ENCODE measurements at places on chromosomes 1 and 21. TPM values are rescaled to one million over a fixed set of nuclear protein-coding genes. Genes with fewer than 3 reads are reported as not detected.

The C1orf94 gene
- total RNA-seq = not detected

The DNM3 gene
- total RNA-seq = 0.64 TPM

The CNR2 gene
- 0.20 TPM for total RNA-seq

- no peaks in the 10 kb centered on the region for H3K4me1 ChIP-seq
- H3K4me3 ChIP-seq = no peak overlapping the region
- no peaks in the 10 kb centered on the region for H3K36me3 ChIP-seq
- H3K27ac ChIP-seq = no peak overlapping the region
These were observed 41.8 kb downstream of the ITSN1 start for GRCh38 chr21:33684068-33684467.

DNA sequence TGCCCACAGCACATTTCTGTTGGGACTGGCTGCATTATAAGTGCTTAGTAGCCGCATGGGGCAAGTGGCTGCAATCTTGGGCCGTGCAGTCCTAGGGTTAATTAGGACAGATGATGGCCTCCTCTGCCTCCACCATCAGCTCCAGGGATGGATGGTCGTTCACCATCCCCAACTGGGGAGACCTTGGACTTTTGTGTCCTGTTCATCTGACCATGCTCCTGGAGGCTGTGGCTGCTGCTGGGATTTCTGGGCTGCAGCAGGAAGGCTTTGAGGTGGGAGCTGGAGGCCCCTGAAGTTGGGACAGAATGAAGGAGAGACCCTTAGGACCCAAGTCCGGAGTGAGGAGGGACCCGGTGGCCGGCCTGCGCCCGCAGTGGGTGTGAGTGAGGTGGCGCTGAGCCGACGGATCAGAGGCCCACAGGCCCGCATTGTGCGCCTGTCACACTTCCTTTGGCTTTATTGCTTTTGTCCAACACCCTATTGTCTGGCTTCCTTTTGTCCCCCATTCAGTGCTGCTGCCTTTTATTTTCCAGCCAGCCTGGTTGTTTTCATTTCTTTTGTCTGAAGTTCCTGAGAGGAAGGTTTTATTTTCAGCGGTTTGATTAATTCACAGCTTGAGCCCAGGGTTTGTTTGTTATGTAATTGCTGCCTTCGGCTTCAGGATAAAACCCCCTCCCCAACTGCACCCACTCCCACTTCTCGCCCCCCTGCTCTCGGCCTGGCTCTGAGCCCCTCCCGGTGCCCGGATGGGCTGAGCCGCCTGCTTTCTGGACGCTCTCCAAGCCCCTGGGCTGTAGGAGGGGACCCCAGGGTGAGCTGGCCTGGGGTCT lies 35.6 kb downstream of the SOX13 start:
- H3K27ac ChIP-seq = no peak overlapping the region
- peaks cover 22% of the 10 kb centered on the region for H3K4me1 ChIP-seq
- H3K27me3 ChIP-seq = no peaks in the 10 kb centered on the region
- DNase-seq = no peak
- no peak overlapping the region for H3K4me3 ChIP-seq

DNA sequence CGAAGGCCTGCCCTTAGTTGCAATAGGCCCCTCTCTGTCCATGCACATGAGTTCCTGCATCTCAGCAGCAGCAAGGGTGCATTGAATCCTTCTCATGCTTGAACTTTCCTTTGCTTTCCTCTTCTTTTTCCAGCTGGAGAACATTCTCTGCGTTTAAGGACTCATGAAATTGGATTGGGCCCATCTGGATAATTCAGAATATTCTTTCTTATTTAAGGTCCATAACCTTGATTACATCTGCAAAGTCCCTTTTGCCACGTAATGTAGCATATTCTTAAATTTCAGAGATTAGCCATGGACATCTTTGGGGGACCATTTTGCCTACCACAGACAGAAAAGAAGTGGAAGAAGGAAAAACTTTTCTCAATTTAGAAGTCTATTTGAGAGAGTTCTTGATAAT lies 159.7 kb upstream of the C21orf91 start:
- no peak for DNase-seq
- H3K36me3 ChIP-seq = no peaks in the 10 kb centered on the region
- H3K4me1 ChIP-seq = no peaks in the 10 kb centered on the region
- H3K27me3 ChIP-seq = no peaks in the 10 kb centered on the region
- no peak overlapping the region for H3K4me3 ChIP-seq

GRCh38 chr21:28788030-28788429 lies 204.6 kb downstream of the LTN1 start:
- no peak for DNase-seq
- H3K36me3 ChIP-seq = no peaks in the 10 kb centered on the region
- H3K4me3 ChIP-seq = no peak overlapping the region
- no peaks in the 10 kb centered on the region for H3K4me1 ChIP-seq
- no peaks in the 10 kb centered on the region for H3K27me3 ChIP-seq

DNA sequence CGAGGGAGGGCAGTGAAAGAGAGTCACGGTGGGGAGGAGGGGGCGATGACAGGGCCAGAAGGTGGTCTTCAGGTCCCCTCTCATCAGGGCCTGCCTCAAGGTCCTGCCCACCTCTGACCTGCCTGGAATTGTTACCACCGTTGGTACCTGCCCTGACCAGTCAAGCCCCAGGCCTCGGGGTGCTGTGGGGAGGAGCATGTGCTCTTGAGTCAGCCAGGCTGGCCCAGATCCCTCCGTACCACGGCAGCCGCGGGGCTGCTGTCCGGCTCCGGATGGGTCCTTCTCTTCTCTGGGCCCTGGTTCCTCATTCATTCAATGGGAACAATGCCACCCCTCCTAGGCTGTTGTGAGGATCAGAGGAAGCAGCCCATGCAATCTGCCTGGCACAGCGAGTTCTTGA lies 22.0 kb downstream of the SERINC2 start:
- no peaks in the 10 kb centered on the region for H3K36me3 ChIP-seq
- DNase-seq = no peak
- H3K4me3 ChIP-seq = no peak overlapping the region
- no peaks in the 10 kb centered on the region for H3K27me3 ChIP-seq
- no peaks in the 10 kb centered on the region for H3K4me1 ChIP-seq

GRCh38 chr1:19091196-19091953 lies 118.7 kb downstream of the UBR4 start:
- no peaks in the 10 kb centered on the region for H3K27me3 ChIP-seq
- no peak for DNase-seq
- no peak overlapping the region for H3K4me3 ChIP-seq
- H3K36me3 ChIP-seq = peaks cover 94% of the 10 kb centered on the region
- no peak overlapping the region for H3K27ac ChIP-seq
- H3K4me1 ChIP-seq = no peaks in the 10 kb centered on the region

DNA sequence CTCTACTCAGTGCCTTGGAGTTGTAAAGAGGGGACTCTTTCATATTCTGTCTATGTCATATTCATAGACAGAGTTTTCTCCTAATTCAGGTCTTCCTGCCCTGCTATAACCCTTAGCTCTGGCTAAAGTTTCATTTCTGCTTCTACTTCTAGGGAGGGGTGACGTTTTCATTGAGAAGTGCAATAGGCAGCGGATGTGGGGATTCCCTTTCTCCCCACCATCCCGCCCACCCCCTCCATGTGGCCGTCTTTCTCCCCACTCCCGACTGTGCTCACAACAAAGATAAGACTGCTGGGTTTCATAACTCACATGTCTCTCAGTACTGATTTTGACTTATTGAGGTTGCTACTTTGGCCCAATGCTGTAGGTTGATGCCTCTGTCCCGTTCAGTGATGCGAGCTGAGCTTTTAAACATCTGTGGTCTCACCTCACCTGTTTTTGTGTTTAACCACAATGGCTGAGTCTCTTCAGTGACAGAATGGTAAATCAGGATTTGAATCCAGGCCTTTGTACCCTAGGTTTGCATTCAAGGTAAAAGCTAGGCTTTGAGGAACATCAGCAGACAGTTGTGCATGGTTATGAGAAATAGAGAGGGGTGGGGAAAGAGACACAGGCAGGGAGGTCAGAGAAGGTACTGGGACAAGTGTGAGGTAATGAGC lies 7.8 kb upstream of the KIF14 start:
- H3K27ac ChIP-seq = no peak overlapping the region
- no peak overlapping the region for H3K4me3 ChIP-seq
- H3K4me1 ChIP-seq = peaks cover 15% of the 10 kb centered on the region
- DNase-seq = peak; percentile 11

GRCh38 chr21:27564684-27565301 lies 597.9 kb upstream of the ADAMTS5 start:
- H3K4me3 ChIP-seq = no peak overlapping the region
- no peaks in the 10 kb centered on the region for H3K36me3 ChIP-seq
- H3K27me3 ChIP-seq = no peaks in the 10 kb centered on the region
- no peaks in the 10 kb centered on the region for H3K4me1 ChIP-seq
- DNase-seq = no peak

DNA sequence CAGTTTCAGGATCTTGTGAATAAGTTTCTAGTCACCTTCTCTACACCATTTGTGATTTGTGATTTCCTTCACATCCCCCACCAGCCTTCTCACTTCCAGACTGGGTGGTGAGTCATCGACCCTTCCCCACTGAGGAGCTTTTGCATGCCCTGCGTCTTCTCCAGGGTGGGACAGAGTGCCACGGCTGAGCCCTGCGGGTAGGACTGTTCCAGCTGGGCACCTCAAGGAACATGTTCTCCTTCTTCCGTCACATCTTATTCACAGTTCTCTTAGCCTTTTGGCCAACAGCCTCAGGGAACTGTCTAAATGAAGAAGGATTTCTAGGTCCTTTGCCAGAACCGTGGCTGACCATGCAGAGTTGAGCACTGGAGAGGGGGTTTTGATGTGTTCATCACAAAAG lies 116.5 kb downstream of the TMEM53 start:
- H3K4me1 ChIP-seq = no peaks in the 10 kb centered on the region
- no peaks in the 10 kb centered on the region for H3K36me3 ChIP-seq
- no peak overlapping the region for H3K27ac ChIP-seq
- H3K27me3 ChIP-seq = no peaks in the 10 kb centered on the region

- H3K36me3 ChIP-seq = no peaks in the 10 kb centered on the region
- no peaks in the 10 kb centered on the region for H3K4me1 ChIP-seq
- DNase-seq = no peak
- no peaks in the 10 kb centered on the region for H3K27me3 ChIP-seq
- no peak overlapping the region for H3K4me3 ChIP-seq
These were observed 1557.4 kb downstream of the PLA2G4A start for GRCh38 chr1:188386161-188386560.

DNA sequence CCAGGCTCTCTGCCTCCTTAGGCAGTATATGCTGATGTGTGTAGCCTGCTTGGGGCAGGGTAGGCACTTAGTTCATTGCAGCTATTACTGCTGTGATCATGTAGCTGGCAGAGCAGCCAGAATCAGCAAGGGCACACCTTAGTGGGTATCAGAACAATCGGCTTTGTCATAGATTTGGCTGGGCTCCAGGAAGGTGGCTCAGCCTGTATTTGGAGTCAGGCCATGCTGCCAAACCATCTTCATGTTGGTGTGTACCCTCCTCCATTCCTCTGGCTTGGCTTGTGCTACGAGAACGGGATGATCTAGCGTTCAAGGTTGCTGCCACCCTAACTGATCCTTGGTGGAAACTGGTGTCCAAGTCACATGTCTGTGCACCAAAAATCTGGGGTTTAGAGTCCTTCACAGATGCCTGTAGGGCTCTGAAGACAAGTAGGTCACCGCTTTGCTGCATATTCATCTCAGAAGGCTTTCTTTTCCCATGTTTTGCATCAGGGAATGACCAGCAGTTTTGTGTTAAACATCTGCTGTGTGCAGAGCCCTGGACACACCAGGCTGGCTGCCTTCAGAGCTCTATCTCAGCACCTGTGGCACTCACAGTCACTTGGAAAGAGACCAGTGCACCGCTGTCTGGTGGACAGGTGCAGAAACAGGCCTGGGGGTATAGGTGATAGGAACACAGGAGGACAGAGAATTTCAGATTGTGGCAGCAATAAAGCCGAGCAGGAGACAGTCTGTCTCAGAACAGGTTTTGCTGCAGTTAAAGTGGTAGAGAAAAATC lies 23.7 kb downstream of the VANGL1 start:
- no peak overlapping the region for H3K27ac ChIP-seq
- no peaks in the 10 kb centered on the region for H3K4me1 ChIP-seq
- no peaks in the 10 kb centered on the region for H3K36me3 ChIP-seq
- no peaks in the 10 kb centered on the region for H3K27me3 ChIP-seq
- no peak for DNase-seq
- no peak overlapping the region for H3K4me3 ChIP-seq

DNA sequence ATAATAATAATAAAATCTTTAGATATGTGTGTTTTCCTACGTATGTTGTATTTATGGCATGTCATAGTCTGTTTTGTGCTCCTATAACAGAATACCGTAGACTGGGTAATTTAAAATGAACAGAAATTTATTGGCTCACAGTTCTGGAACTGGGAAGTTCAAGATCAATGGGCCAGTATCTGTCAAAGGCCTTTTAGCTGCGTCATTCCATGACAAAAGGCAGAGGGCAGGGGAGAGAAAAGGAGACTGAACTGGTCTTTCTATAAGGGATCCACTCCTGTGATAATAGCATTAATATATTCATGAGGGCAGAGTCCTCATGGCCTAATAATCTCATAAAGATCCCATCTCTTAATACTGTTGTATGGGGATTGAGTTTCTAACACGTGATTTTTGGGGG lies 7.1 kb upstream of the SFT2D2 start:
- no peak for DNase-seq
- H3K27ac ChIP-seq = no peak overlapping the region
- H3K4me1 ChIP-seq = no peaks in the 10 kb centered on the region
- no peak overlapping the region for H3K4me3 ChIP-seq
- H3K36me3 ChIP-seq = no peaks in the 10 kb centered on the region

GRCh38 chr1:241181471-241181870 lies 175.5 kb downstream of the RGS7 start:
- no peaks in the 10 kb centered on the region for H3K4me1 ChIP-seq
- no peak overlapping the region for H3K27ac ChIP-seq
- no peaks in the 10 kb centered on the region for H3K27me3 ChIP-seq
- DNase-seq = no peak
- no peak overlapping the region for H3K4me3 ChIP-seq

DNA sequence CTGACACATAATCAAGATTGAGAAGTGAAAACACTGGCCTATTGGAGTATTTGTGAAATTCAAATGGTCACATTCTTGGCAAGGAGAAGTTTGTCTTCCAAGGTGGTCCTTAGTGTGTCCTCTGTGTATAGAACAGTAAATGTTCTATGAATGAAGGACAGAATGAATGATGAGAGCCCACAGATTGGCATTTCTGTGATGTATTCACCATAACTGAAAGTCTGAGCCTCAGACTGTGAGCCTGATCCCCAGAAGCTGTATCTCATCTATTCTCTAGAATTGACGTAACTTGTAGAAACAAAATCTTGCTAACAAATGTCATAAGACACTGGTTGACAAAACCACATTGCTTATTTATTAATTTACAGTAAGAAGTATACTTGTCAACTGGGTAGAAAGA lies 111.5 kb upstream of the ETV3 start:
- H3K36me3 ChIP-seq = no peaks in the 10 kb centered on the region
- no peak for DNase-seq
- no peak overlapping the region for H3K4me3 ChIP-seq
- no peaks in the 10 kb centered on the region for H3K27me3 ChIP-seq
- H3K4me1 ChIP-seq = no peaks in the 10 kb centered on the region
- H3K27ac ChIP-seq = no peak overlapping the region

GRCh38 chr1:203600782-203601513 lies 25.7 kb upstream of the ATP2B4 start:
- H3K27ac ChIP-seq = no peak overlapping the region
- H3K4me3 ChIP-seq = no peak overlapping the region
- peaks cover 6% of the 10 kb centered on the region for H3K4me1 ChIP-seq
- no peaks in the 10 kb centered on the region for H3K27me3 ChIP-seq
- DNase-seq = no peak

- H3K36me3 ChIP-seq = peaks cover 23% of the 10 kb centered on the region
- peaks cover 100% of the 10 kb centered on the region for H3K4me1 ChIP-seq
- H3K27me3 ChIP-seq = no peaks in the 10 kb centered on the region
These were observed 18.6 kb downstream of the CD247 start for GRCh38 chr1:167499664-167500101.

GRCh38 chr1:221723018-221723847 lies 18.7 kb downstream of the DUSP10 start:
- H3K27ac ChIP-seq = no peak overlapping the region
- H3K36me3 ChIP-seq = no peaks in the 10 kb centered on the region
- no peaks in the 10 kb centered on the region for H3K27me3 ChIP-seq
- H3K4me1 ChIP-seq = peaks cover 29% of the 10 kb centered on the region
- H3K4me3 ChIP-seq = no peak overlapping the region
